CD4-positive, alpha-beta T cell treated with Interleukin-21 for 1 hour (primary cell): ENCODE measurements at places on chromosomes 1 and 21.

GRCh38 chr1:159005676-159006075 is 4.0 kb upstream of the IFI16 start:
- no peak for DNase-seq

DNA sequence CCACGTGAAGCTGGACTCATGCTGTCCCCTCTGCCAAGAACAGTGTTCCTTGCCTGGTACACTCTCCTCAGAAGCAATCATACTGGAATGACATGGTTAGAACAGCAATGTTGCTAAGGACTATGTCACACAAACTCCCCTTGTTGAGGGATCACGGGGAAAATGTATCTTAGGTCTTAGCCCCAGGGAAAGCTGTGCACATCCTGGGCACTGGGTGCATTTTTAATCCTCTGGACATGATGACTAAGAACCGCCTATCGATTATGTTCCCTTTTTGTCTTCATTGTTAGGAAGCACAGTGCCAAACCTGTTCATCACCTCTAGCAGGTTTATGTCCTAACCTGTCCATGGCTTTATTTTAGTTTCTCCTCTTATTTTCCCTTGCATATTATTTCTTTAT is 115.1 kb downstream of the HIVEP3 start:
- DNase-seq, result no peak

- no peak for DNase-seq
These were observed 220.0 kb downstream of the LRRC40 start for GRCh38 chr1:69985376-69985775.

DNA sequence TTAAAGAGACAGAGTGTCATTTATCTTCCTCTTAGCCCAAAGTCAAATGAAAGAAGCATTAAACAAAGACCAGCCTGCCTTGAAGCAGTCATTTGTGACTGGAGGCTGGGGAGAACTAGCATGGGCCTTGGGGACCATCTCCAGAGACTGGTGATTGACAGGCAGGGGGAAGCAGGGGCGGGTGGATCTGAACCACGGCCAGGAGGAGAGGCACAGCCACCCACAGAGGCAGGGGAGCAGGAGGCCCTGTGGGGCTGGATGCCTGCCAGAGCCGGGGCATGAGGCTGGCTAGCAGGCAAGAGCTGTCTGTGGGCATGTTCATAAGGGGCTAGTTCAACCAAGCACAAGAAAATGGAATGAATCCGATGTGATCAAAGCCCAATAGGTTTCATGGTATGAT is 73.9 kb downstream of the PLXNA2 start:
- DNase-seq, result no peak

DNA sequence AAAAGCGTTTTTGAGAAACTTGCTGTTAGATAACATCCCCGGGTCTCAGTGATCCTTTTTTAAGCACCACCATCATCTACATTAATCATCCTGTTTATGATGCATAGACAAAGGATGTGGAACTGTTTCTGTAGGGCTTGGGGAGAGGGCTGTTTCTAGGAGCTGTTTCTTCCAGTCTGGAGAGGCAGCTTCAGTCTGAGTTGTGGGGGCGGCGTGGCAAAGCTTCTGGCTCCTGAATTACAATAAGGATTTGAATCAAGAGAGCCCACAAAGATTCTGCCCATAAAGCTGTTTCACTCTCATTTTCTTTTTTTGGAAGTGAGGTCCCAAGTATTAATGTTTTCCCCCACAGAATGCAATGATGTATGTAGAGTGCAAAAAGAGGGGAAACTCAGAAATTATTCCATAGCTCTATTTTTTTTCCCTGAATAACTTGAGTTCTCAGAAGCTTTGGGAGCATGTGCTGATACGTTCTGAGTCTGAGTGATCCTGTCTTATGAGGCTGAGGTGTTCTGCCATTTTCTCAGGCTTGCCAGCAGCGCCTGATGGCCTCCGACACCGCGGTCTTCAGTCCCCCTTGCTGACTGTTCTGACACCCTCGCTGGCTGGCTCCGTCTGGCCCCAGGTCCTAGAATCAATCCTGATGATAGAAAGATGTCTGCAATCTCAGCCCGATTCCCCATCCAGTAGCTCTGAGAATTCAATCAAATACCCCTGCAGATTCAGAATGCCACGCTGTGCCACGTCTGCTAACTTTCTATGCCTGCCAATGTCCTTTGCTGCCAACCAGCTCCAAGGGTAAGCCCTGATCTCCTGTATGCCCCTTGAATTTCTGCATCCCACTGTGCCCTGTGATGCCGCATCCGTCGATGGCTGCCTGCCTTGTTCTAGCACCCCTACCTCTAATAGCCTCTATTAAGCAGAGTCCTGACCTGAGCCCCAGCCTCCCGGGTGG is 92.4 kb upstream of the AKT3 start:
- DNase-seq, result no peak

DNA sequence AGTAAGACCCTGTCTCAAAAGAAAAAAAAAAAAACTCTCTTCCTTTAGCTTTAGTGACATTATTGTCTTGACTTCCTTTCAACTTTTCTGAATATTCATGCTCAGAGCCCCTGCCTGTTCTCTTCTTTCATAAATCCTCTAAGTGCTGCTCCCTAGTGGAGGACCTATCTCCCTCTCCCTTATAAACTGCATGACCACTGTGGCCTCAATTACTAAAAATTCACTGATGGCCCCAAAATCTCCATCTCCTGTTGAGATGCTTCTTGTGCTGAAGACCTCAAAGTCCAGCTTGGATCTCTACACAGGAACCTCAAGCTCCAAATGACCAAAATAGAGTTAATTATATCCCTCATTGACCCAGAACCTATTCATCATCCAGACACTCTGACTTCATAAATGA is 7.8 kb downstream of the ITLN1 start:
- DNase-seq, result peak; percentile 64

GRCh38 chr1:5651027-5651410 is 341.2 kb downstream of the NPHP4 start:
- no peak for DNase-seq

DNA sequence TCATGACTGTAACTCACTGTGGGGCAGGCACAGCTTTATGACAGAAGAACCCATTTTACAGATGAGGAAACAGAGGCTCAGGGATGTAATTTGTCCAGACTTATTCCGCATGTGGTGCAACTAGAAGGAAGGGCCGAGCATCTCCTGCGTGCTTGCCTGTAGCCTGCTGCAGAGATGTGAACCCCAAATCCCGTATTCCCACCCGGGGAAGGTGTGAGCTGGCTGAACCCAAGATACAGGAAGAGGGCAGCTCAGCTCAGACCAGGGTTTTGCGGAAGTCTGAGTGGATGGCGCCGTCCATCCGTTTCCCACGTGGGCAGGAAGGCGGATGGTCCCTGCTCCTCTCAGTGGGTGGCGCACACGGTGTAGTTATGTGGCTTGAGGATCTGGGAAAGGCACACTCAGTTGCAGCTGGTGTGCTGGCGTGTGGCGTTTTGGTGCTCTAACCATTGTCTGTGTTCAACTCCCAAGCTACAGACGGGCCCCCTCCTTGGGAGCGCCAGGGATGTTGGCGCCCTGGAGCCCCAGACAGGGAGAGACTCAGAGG is 1.2 kb downstream of the CROCC start:
- DNase-seq, result no peak

DNA sequence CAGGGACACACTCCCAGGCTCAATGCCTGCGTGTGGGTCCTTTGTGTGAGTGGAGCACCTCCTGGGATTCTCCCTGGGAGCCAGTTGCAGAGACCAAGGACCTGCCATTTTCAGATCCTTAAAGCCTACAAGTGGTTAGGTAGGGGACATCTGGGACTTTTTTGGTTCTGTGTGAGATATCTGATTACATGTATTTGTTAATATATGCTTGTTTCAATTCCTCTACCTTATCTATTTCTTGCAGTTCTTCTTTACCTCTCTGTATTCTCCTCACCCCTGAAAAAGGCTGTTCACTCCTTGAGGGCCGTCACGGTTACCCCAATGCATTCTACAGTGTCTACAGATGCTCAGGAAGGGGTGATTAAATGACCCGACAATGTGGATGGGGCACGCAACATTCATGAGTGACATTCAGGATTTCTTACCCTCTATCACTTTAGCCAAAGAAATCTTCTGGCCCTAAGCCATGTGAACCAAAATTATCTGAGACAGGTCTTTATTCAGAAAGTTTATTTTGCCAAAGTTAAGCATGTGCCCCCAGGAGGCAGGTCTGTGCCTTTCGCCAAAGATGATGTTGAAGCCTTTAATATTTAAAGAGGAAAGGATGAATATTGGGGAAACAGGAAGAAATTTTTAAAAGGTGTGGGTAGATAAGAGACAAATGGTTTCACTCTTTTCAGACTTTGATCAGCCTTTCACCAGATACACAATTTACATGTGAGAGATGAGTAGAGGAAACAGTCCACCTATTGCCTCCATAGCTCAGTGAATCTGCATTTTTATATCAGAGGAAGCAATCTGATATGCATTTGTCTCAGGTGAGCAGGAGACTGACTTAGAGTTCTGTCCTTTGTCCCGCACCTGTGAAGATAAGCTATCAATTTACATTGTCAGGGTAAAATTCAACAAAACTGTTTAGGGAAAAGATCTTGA is 44.6 kb upstream of the MPZL1 start:
- DNase-seq, result no peak

DNA sequence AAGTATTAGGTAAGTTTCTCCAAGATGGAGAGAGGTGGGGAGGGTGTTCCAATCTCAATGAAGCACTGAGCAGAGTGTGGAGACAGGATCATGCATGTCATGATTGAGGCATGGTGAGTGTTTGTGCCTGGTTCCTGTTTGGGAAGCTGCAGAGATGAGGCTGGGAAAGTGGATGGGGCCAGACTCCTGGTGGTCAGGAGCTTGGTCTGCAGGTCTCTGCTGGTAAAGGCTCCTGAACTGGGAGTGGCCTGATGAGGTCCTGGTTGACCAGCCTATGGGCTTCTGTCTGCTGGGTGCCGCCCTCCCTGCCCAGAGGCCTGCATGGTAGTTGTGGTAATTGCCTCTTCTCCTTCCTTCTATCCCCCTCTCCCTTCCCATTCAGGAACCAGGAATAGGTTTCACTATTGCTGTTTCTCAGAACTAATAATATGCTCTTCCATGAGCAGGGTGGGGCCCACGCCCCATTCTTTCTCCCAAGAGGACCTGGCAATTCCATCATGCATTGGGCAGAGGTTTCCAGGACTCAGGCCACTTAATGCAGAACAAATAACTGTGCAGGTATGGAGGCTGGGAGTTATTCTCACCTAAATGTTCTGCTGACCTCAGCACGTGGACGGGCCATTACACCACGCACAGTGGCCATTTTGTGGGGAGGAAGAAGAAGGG is 24.5 kb downstream of the PROK1 start:
- no peak for DNase-seq

DNA sequence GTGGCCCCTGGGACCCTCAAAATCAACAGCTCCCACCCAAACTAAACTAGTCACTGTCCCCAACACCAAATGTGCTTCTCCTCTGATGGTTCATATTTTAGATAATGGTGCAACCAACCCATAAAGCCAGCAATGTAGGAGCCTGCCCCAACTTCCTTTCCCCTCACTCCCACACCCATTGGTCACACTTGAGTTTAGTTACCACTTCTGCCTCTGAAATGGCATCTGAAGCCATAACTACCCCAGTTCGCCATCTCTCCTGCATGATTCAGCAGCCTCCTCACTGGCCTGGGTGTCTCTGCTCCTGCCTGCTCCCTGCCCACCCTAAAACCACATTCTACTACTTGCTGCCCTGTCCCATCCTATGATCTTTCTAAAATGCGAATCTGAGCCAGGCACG is 3.4 kb upstream of the CDCP2 start:
- DNase-seq, result no peak

DNA sequence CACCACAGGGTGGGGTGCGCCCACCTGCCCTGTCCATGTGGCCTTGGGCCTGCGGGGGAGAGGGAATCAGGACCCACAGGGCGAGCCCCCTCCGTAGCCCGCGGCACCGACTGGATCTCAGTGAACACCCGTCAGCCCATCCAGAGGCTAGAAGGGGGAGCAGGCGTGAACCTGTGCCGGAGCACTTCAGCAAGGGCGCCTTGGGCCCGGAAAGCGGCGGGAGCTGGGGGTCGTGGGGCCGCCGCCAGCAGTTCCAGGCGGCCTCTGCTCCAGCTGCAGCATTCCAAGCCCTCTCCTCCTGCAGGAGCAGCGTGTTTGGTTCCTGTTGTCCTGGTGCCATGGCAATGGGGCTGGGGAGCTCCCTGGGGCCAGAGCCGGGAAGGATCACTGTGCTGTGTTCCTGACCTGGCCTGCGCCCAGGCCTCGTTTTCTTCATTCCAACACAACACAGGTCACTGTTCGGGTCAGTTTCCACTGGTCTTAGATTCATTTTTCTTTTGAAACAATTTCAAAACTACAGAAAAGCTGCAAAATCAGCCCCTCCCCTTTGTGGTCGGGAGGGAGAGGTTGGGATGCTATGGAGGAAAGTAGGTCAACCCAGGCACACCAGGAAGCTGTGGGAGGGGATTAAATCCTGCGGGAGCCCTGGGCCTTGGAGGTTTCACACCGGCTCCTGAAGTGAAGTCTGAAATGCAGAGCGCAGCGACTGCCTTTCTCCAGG is 18.8 kb downstream of the SLX9 start:
- DNase-seq, result no peak

GRCh38 chr1:7638078-7638477 is 133.0 kb upstream of the VAMP3 start:
- DNase-seq, result no peak

GRCh38 chr1:74426208-74426937 is 86.0 kb downstream of the LRRC53 start:
- DNase-seq, result no peak

- no peak for DNase-seq
These were observed 484.5 kb upstream of the DAB1 start for GRCh38 chr1:57908147-57908890.

DNA sequence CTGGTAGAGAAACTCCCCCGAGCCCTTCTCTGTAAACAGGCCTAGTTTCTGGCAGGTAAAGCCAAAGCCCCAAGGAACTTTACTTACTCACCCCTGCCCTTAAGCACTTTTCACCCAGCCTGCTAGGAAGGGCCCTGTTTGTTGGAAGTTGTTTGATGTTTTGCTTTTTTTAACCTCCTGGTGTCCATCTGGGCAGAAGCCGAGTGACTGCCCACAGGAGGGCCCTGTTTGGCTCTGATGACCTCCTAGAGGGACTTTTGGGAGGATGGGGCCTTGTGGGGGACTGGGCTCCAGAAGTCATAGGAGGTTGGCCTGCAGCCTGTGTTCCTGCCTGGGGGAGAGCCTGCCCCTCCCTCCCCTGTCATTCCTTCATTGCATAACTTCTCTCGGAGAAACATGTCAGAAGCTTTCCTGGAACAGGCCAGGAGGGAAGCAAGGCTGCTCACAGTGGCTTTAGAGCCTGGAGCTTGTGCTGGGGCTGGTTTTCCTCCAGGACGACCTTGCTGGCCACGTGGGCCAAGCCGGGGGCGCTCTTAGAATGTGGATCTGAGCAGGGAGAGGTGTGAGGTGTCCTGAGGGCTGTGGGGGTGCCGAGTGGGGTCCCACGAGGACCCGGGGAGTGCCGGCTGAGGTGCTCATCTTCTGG is 33.9 kb downstream of the COQ8A start:
- no peak for DNase-seq

GRCh38 chr1:28885977-28886730 is 28.2 kb upstream of the EPB41 start:
- DNase-seq, result no peak

GRCh38 chr1:228957535-228957934 is 222.3 kb downstream of the RHOU start:
- no peak for DNase-seq

DNA sequence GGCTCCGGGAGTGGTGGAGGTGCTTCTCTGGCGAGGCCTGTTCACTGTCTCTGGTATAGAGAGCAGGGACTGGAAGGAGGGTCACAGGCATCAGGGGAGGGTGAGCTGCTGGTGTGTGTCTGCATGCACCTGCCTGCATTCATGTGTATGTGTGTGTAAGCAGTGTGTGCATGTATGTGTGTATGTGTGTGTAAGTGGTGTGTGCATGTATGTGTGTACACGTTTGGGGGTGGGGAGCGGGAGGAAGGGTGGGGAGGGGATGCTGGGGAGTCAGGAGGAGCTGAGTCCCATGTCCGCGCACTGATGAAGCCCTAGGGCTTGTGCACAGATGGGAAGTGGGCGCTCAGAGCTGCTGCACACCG is 49.0 kb downstream of the ARHGEF16 start:
- DNase-seq, result no peak
